Body of pancreas (tissue), 4 donors: ENCODE measurements at places on chromosomes 5 and 9. TPM values are rescaled to one million over a fixed set of nuclear protein-coding genes. Genes with fewer than 3 reads are reported as not detected.
A peak's percentile ranks its signal among the peaks of the same experiment; 100 is the strongest.

- H3K4me1 ChIP-seq = no peaks in the 10 kb centered on the region
- no peak for DNase-seq
- H3K36me3 ChIP-seq = no peaks in the 10 kb centered on the region
- H3K27ac ChIP-seq = no peak overlapping the region
Observed at GRCh38 chr5:36078430-36078829, 11.7 kb upstream of the UGT3A2 start.

DNA sequence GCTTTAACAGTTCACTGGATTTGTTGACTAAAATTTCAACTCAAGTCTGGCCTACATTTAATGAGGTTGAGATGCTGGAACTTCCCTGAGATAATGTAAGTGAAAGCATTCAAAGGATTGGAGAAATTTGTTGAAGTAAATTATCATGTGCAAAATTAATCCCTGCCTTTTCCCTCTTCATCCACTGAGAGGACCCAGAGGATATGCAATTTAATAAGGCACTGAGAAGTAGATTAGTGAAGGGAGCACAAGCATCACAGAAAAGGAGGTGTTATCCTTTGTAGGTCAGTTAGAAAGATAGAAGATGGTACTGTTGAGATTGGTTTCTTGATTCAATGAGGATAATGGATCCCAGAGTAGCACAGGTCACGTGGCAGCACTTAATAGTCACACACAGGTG lies 42.6 kb upstream of the ANKRD31 start:
- no peaks in the 10 kb centered on the region for H3K27me3 ChIP-seq
- no peak for DNase-seq
- H3K4me3 ChIP-seq = no peak overlapping the region
- no peaks in the 10 kb centered on the region for H3K36me3 ChIP-seq
- H3K27ac ChIP-seq = no peak overlapping the region
- H3K4me1 ChIP-seq = no peaks in the 10 kb centered on the region

Gene HTR4
- total RNA-seq = not detected

- H3K36me3 ChIP-seq = no peaks in the 10 kb centered on the region
- no peak overlapping the region for H3K4me3 ChIP-seq
- H3K27ac ChIP-seq = no peak overlapping the region
- H3K4me1 ChIP-seq = peaks cover 49% of the 10 kb centered on the region
- DNase-seq = no peak
Observed at GRCh38 chr5:74636552-74636951, 4.0 kb downstream of the ENC1 start.

Gene ACOT12
- not detected for total RNA-seq

Gene SOHLH1
- not detected for total RNA-seq

Gene SPINK4
- total RNA-seq = not detected

DNA sequence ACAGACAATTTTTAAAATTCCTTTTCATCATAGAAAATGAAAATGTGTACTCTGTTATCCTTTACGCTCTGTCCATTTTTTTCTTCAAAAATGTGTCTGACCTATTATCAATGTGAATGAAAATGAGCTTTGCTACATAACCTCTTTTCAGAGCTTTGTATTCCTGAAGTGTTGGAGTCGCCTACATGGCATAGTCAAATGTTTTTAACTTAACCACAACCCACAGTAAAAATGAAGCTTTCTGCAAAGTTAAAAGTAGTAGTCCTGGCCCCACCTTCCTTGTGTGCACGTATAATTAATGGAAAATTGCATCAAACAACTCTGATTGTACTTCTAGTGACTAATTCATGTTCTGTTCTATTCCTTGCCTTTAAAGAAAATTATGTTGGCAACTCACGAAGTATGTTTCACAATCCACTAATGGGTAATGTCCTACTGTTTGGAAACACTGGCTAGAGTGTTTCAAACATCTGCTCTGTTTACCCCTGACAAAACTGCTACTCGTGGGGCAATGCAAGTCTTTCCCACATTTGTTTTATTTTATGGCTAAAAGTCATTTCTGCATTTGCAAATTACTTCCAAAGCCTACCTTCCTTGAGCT lies 18.6 kb upstream of the PSAT1 start:
- peaks cover 48% of the 10 kb centered on the region for H3K4me1 ChIP-seq
- DNase-seq = no peak
- no peaks in the 10 kb centered on the region for H3K36me3 ChIP-seq
- H3K27me3 ChIP-seq = no peaks in the 10 kb centered on the region
- H3K27ac ChIP-seq = peak overlapping the region; percentile 78
- H3K4me3 ChIP-seq = no peak overlapping the region

GRCh38 chr5:131206061-131206460 lies 35.3 kb downstream of the LYRM7 start:
- H3K4me1 ChIP-seq = no peaks in the 10 kb centered on the region
- no peaks in the 10 kb centered on the region for H3K27me3 ChIP-seq
- no peaks in the 10 kb centered on the region for H3K36me3 ChIP-seq
- H3K27ac ChIP-seq = no peak overlapping the region
- H3K4me3 ChIP-seq = no peak overlapping the region
- DNase-seq = no peak

DNA sequence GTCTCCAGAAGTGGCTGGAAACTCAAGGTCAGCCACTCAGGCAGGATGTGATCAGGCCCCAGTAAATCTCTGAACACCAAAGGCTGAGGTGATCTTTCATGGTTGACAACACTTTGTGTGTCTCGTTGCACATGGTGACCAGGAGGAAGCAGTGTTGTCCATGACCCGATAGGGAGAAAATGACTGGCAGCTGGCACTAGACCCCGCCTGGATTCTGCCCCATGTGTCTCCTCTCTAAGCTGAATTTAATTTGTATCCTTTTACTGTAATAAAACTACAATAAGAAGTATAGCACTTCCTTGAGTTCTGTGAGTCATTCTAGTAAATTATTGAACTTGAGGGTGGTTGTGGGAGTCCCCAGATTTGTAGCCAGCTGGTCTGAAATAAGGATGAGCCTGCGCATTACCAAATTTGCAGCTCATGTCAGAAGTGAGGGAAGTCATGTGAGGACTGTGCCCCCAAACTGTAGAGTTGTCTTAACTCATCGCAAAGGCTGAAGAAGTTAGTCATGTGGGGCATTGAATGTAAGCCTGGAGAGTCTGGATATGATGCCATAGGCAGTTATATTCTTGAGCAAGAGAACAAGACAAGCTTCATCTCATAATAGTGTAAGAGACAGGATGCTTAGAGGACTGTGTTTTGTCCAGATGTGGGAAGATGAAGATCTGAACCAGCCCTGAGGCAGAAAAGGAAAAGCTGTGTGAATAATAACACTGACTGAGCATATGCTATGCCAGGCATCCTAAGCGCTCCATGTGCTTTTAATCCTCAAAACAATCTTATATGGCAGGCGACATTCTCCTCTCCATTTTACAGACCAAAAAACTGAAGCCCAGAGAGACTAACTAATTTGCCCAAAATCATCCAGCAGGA lies 55.9 kb downstream of the TMEM215 start:
- H3K27ac ChIP-seq = no peak overlapping the region
- no peaks in the 10 kb centered on the region for H3K27me3 ChIP-seq
- no peaks in the 10 kb centered on the region for H3K4me1 ChIP-seq

DNA sequence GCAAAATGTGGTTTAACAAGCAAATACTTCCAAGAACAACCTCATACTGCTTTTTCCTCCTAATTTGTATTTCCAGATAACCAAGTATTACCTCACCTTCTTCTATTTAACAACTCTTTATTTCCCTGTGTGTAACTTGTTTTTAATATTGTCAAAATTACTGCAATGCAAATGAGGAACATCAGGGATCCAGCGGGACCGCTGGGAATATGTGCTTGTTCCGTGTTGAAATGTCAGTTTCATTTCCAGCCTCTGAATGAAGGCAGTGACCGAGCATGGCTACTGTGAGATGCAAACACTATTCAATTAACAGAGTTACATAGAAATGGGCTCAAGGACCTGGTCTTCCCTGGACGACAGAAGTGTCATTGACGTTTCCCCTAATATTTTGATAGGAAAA lies 110.8 kb upstream of the CTSL start:
- H3K36me3 ChIP-seq = no peaks in the 10 kb centered on the region
- no peaks in the 10 kb centered on the region for H3K27me3 ChIP-seq
- DNase-seq = no peak
- H3K4me1 ChIP-seq = peaks cover 29% of the 10 kb centered on the region
- H3K4me3 ChIP-seq = no peak overlapping the region

- no peak for DNase-seq
- H3K4me3 ChIP-seq = no peak overlapping the region
- H3K36me3 ChIP-seq = no peaks in the 10 kb centered on the region
- H3K27ac ChIP-seq = no peak overlapping the region
- no peaks in the 10 kb centered on the region for H3K27me3 ChIP-seq
Observed at GRCh38 chr5:138732466-138732865, 20.8 kb upstream of the CTNNA1 start.

GRCh38 chr9:87615547-87616148 lies 110.3 kb upstream of the CTSL start:
- H3K4me1 ChIP-seq = peaks cover 29% of the 10 kb centered on the region
- H3K36me3 ChIP-seq = no peaks in the 10 kb centered on the region
- no peak overlapping the region for H3K4me3 ChIP-seq
- no peaks in the 10 kb centered on the region for H3K27me3 ChIP-seq
- no peak overlapping the region for H3K27ac ChIP-seq

- H3K4me1 ChIP-seq = no peaks in the 10 kb centered on the region
- no peaks in the 10 kb centered on the region for H3K27me3 ChIP-seq
- H3K27ac ChIP-seq = no peak overlapping the region
- H3K4me3 ChIP-seq = no peak overlapping the region
- no peaks in the 10 kb centered on the region for H3K36me3 ChIP-seq
Observed at GRCh38 chr5:26432386-26432785, 606.0 kb downstream of the CDH9 start.

- no peak overlapping the region for H3K27ac ChIP-seq
- H3K4me3 ChIP-seq = no peak overlapping the region
- DNase-seq = no peak
- H3K36me3 ChIP-seq = no peaks in the 10 kb centered on the region
- H3K27me3 ChIP-seq = no peaks in the 10 kb centered on the region
- no peaks in the 10 kb centered on the region for H3K4me1 ChIP-seq
Observed at GRCh38 chr9:36499174-36499890, 73.4 kb upstream of the MELK start.

GRCh38 chr5:74851684-74852353 lies 14.4 kb downstream of the FAM169A start:
- no peaks in the 10 kb centered on the region for H3K4me1 ChIP-seq
- H3K4me3 ChIP-seq = no peak overlapping the region
- no peaks in the 10 kb centered on the region for H3K36me3 ChIP-seq
- no peak for DNase-seq

- no peaks in the 10 kb centered on the region for H3K27me3 ChIP-seq
- H3K36me3 ChIP-seq = no peaks in the 10 kb centered on the region
- no peak overlapping the region for H3K27ac ChIP-seq
- H3K4me3 ChIP-seq = no peak overlapping the region
Observed at GRCh38 chr5:117872798-117873368, 1115.5 kb downstream of the DTWD2 start.

Gene CTNNAL1
- 15.8 TPM for total RNA-seq

DNA sequence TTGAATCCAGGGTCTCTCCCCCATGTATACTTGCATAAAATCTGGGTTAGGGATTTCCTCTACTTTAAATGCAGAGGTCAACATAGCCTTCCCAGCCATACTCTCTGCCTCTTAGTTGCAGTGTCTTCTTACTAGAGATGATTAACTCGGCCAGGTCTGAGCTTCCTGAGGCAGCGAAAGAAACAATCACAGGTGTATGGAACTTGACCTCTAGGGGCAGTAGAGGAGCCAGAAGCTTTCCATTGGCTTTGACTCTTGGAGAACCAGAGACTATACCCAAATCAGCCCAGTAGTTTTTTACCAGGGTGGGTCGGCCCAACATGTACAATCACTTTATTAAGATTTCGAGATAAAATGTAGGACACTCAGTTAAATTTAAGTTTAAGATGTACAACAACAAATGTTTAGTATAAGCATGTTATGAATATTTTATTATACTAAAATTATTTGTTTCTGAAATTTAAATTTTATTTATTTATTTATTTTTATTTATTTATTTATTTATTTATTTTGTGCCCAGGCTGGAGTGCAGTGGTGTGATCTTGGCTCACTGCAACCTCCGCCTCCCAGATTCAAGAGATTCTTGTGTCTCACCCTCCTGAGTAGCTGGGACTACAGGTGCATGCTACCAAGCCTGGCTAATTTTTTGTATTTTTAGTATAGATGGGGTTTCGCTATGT lies 48.0 kb upstream of the DMRT3 start:
- peak; percentile 15 for DNase-seq
- no peak overlapping the region for H3K4me3 ChIP-seq
- no peak overlapping the region for H3K27ac ChIP-seq
- H3K4me1 ChIP-seq = no peaks in the 10 kb centered on the region

- H3K4me3 ChIP-seq = no peak overlapping the region
- no peak overlapping the region for H3K27ac ChIP-seq
- no peaks in the 10 kb centered on the region for H3K36me3 ChIP-seq
- no peaks in the 10 kb centered on the region for H3K27me3 ChIP-seq
- peaks cover 14% of the 10 kb centered on the region for H3K4me1 ChIP-seq
- DNase-seq = no peak
Observed at GRCh38 chr9:129472651-129473102, 148.2 kb downstream of the C9orf50 start.

Gene PCDHGB1
- total RNA-seq = 6.9 TPM

DNA sequence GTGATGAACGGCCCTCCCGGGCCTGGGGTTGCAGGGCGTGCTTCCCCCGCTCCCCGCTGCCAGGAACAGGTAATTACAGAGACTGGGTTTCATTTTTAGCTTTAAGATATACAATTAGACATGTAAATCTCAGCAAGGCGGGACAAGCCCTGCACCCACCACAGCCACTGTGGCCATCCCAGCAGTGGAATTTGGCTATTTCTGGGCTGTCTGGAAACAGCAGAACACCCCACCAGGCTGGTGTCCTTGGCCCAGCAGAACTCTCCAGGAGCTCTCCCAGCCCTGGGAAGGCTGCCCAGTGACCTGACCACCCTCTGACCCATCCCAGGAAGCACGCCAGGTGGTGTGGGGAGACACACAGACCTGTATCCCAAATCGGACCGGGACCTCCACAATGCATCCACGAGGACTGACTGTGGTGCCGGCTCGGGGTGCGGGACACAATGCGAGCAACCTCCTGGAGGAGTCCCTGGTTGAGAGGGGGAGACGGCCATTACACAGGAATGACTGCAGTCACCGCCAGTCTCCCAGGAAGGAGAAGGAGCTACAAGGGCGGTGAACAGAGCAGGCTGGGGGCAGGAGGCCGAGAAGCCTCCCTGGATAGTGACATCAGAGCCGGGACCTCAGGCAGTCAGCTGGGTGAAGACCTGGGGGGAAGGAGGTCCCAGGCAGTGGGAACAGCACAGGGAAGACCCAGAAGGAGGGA lies 17.3 kb downstream of the EEIG1 start:
- peak overlapping the region; percentile 93 for H3K27ac ChIP-seq
- DNase-seq = no peak
- H3K4me1 ChIP-seq = peaks cover 76% of the 10 kb centered on the region
- no peaks in the 10 kb centered on the region for H3K36me3 ChIP-seq
- H3K27me3 ChIP-seq = no peaks in the 10 kb centered on the region
- no peak overlapping the region for H3K4me3 ChIP-seq

- H3K27me3 ChIP-seq = no peaks in the 10 kb centered on the region
- H3K4me1 ChIP-seq = no peaks in the 10 kb centered on the region
- H3K36me3 ChIP-seq = no peaks in the 10 kb centered on the region
- no peak overlapping the region for H3K4me3 ChIP-seq
- no peak for DNase-seq
- no peak overlapping the region for H3K27ac ChIP-seq
Observed at GRCh38 chr9:125959951-125960619, 212.9 kb downstream of the PBX3 start.
